ENCODE measurements at places on chromosomes 4 and X.

GRCh38 chrX:27976284-27976683, 5.0 kb downstream of the DCAF8L1 start:
- DNase-seq, result no peak

DNA sequence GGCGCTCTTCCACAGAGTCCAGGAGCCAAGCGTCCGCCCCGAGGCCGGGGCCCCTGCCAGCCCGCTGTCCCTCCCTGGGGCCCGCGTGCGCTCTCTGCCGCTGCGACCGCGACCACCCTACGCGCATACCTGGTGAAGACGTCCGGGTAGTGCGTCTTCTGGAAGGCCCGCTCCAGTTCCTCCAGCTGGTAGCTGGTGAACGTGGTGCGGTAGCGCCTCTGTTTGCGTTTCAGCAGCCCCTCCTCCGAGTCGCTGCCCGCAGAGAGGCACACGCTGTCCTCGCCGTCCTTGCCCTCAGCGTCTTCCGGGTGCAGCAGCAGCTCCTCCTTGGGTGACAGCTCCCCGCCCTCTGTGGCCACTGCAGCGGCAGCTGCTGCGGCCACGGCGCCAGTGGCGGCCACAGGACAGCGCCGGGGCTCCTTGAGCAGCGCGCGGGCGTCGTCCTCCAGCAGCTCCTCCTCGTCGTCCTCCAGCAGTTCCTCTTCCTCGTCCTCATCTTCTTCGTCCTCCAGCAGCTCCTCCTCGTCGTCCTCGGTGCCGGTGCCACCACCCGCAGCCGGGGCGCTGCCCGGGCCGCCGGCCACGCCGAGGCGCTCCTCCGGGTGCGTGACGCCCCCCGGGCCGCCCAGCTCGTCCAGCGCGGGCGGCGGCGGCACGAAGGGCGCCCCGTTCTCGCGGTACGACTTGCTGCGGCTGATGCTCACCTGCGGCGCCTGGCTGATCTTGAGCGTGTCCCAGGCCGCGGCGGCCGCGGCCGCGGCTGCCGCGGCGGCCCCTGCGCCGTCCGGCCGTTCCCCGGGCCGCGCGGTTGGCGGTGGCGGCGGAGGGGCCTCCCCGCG, 2.8 kb downstream of the ARX start:
- no peak for DNase-seq

DNA sequence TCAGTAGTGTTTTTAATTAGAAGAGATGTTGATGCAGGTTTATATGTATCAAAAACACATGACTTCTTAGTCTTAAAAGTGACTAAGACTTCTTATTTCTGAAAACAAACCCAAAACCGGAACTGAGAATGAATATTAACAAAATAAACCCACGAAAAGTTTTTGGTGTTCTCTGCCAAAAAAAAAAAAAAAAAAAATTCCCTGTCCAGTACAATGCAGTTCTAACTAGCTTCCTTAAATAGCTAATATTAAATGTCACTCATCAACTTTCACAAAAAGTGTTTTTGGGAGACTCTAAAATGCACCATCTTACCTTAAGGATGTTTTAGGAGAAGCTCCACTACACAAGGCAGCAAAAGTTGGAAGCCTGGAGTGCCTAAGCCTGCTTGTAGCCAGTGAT, 2.0 kb downstream of the ANKRD37 start:
- no peak for DNase-seq

- DNase-seq, result no peak
These were observed 11.2 kb upstream of the AMOT start for GRCh38 chrX:112851806-112852205.

GRCh38 chrX:109774136-109774535, 41.1 kb upstream of the ACSL4 start:
- DNase-seq, result no peak

DNA sequence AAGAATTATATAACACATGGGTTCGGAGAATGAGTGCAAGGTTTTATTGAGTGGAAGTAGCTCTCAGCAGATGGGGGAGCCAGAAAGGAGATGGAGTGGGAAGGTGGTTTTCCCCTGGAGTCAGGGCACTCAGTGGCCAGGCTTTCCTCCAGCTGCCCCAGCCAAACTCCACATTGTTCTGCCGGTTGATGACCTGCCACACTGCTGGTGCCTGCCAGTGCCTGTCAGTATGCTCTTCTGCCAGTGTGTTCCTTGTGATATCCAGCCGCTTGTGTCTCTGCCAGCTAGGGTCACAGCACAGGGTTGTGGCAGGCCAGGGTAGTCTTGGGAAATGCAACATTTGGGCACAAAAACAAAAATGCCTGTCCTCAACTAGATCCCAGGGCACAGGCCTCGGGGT, 604.8 kb upstream of the TECRL start:
- DNase-seq, result no peak

DNA sequence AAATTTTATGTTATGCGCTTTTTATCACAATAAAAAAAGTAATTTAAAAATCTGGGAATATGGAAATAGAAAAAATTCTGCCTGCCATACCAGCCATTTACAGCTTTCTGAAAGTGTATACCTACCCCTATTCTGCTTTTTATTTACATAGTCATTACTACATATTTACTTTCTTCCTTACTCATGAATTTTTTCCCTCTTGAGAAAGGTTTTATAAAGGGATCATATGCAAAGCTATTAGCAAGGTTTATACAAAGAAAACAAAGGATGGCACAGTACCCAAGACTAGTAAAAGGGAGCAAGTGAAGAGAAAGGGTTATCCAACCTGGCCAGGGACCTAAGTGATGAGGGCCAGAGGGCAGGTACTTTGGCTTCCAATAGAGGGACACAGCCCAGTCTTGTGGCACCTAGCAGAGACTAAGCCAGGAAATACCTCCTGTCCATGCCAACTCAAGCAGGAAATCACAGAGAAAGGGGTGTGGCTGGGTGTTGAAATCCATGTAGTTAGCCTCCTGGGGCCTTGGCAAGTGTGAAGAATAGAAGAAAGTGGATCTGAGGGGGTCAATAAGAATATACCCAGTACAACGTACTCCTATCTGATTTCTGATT, 207.3 kb upstream of the VEGFC start:
- DNase-seq, result no peak

- no peak for DNase-seq
These were observed 152.9 kb upstream of the MID1 start for GRCh38 chrX:10773318-10773717.

DNA sequence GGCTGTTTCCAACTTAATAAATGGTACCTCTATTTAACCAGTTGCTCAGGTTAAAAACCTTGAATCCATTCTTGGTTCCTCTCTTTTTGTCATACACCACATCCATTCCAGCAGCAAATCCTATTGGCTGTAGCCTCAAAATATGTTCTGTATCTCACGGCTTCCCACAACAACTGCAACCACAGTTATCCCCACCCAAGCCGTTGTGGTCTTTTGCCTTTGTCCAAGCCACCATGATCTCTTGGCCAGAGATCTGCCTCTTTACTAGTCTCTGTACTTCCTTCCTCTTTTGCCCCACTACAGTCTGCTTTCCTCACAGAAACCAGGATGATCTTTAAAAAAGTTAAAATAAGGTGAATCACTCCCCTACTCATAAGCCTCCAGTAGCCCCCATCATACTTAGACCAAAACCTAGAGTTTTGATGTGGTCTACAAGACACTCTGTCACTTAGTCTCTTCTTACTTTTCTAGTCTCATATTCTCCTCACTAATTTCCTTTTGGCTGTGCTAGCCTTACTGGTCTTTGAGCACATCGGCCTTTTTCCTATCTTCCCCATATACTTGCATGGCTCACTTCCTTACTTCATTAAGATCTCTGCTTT, 10.3 kb downstream of the MAOA start:
- no peak for DNase-seq

GRCh38 chrX:79080141-79080540, 64.3 kb upstream of the GPR174 start:
- no peak for DNase-seq

GRCh38 chr4:142128529-142128928, 492.1 kb downstream of the IL15 start:
- no peak for DNase-seq

- peak; percentile 6 for DNase-seq
These were observed 204.9 kb downstream of the SMARCA1 start for GRCh38 chrX:129318375-129318774.

DNA sequence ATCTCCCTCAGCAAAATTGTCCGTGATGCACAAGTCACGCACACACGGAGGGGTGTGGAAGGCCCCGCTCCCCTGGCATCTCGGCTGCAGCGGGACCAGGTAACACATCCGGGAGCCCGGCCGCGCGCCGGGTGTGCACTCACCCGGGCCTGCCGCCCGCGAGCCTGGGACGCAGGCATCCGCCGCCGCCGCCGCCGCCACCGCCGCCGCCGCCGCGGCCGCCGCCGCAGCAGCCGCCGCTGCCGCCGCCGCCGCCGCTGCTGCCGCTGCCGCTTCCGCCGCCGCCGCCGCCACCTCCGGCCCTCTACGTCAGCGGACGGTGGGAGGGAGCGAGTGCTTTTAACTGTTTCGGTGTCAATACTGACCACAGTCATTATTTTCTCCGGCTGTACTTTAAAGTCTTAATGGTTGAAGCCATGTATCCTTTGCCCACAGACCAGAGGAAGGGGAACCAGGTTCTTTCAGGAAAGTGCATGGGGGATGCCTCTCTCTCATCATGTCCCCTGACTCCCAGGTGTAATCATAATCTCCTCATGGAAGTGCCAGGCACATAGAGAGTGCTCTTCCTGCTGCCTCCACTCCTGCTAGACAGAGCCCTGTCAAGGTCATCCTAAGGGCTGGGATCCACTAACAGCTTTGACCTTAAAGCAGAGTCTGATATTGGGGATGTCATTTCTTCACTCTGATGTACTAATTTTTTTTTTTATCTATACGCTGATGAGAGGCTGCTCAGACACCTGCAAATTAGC, 38.0 kb downstream of the MAGEE2 start:
- DNase-seq, result no peak

GRCh38 chrX:148732743-148733142, 232.3 kb downstream of the AFF2 start:
- DNase-seq, result no peak

DNA sequence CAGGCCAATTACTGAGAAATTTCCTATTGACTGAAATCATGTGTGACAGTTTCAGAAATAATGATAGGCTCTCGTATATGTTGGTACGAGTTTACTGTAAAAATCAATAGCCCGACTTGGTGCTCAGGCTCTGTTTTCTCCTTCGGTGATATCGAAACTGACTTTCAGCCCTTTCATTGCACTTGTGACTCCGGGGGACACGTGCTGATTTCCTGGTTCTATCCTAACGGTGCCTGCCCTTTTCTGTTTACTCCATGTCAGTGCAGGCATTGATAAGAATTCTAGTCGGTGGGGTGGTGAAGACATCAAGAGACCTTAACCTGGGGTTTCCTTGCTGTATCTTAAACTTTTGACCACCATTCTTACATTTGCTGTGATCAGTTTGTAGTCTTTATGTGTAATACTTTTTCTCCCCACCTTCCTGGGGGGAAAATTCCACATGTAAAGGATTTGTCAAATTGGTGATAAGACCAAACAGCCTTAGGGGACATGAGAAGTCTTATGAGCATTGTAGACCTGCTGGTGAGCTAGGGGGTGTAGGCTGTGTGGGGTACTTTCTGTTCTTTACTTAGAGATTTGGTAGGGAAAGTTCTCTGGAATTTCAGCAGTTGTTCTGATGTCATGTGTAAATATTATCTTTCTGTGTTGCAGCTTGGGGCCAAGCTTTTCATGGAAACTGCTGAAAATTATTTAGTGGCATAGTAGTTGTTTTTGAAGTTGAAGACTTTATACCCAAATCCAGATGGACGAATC, 52.7 kb downstream of the TMEM131L start:
- DNase-seq, result no peak

DNA sequence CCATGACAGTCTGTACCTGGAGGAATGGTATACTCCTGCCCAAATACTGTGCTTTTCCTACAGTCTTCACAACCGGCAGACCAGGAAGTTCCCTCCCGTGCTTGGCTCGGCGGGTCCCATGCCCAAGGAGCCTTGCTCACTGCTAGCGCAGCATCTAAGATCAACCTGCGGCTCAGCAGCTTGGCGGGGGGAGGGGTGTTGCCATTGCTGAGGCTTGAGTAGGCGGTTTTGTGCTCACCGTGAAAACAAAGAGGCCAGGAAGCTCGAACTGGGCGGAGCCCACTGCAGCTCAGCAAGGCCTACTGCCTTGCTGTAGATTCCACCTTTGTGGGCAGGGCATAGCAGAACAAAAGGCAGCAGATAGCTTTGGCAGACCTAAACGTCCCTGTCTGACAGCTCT, 152.7 kb downstream of the TEX11 start:
- no peak for DNase-seq

- DNase-seq, result no peak
These were observed 523.5 kb downstream of the CFAP47 start for GRCh38 chrX:36443007-36443406.

- DNase-seq, result no peak
These were observed 89.6 kb upstream of the KIT start for GRCh38 chr4:54568184-54568583.

DNA sequence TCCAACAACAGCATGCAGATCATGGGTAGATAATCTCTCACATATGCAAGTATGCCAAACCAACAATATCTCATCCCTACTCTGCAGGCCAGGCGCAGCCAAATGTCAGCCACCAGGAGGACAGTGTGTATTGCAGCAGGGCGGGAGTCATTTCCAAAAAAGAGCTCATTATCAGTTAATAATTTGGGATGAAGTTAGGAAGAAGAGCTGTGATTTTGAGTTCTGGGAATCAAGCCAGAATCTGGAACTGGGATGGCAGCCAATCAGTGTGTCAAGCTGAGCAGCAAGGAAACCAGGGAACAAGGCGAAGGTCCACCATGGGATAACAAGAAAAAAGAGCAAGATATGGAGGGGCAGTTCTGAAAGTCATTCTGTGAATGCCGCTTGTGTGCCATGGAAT, 88.2 kb upstream of the CAMK2D start:
- DNase-seq, result no peak

DNA sequence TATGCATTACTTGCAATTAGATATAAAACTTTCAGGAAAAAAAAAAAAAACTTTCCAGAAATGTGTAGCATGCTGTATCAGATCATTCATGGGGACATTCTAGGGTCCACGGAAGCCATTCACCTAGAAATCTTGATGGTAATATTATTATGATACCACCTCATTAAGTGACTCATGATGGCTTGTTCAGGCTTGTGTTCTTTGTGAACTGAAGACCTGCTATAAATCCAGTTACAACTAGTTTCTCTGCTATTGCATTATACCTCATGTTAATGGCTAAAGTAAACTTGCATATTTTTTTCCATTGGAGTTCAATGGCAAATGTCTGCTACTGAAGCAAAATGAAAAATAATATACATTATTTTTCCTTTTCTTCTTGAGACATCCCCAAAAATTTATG, 35.3 kb upstream of the PTPN13 start:
- no peak for DNase-seq

DNA sequence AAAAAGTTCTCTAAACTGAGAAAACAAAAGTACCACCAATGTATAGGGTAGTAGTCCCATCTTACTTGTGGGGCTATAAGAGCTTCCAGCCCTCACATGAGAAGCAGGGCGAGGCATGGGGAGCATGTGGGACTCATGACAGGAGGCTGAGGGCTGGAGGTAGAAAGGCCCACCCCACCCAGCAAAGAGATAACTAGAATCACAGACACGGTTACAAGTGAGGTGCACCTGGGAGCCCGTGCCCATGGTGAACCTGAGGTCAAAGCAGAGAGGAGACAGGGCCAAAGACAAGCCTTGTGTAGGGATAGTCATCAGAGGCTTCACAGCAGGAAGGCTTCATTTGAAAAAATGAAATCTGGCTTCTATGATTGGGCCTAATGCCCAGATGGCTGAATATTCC, 55.4 kb downstream of the TTC29 start:
- no peak for DNase-seq

- no peak for DNase-seq
These were observed 38.3 kb upstream of the MMAA start for GRCh38 chr4:145580906-145581305.

GRCh38 chr4:139746431-139747171, 81.0 kb downstream of the MGST2 start:
- no peak for DNase-seq

GRCh38 chr4:89549907-89550306, 242.3 kb upstream of the GPRIN3 start:
- DNase-seq, result no peak

All from GF-D8 (cell line).